ENCODE measurements at places on chromosomes 16 and 17. TPM values are rescaled to one million over a fixed set of nuclear protein-coding genes. Genes with fewer than 3 reads are reported as not detected.
A peak's percentile ranks its signal among the peaks of the same experiment; 100 is the strongest.

The PRR29 gene
- 4.4 TPM for total RNA-seq

DNA sequence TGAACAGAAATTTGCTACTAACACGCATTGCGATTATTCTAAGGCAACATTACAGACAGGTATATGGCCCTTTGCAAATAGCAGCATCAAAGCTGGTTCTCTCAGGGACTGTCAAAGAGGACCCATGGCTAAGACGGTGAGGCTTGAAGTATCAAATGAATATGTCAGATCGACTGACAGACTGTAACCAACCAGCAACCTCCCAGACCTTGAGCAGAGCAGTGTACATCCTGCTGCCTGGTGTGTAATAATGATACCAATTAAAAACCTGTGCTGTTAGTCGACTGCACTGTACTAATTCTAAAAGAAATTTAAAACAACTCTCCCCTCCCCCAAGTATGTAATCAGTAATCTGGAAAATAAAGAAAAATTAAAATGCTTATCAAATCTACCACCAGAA lies 35.9 kb upstream of the GHDC start:
- no peaks in the 10 kb centered on the region for H3K36me3 ChIP-seq
- H3K27ac ChIP-seq: no peak overlapping the region
- H3K4me3 ChIP-seq: no peak overlapping the region
- H3K27me3 ChIP-seq: no peaks in the 10 kb centered on the region
- H3K4me1 ChIP-seq: no peaks in the 10 kb centered on the region
- DNase-seq: no peak

The C17orf50 gene
- total RNA-seq: not detected

DNA sequence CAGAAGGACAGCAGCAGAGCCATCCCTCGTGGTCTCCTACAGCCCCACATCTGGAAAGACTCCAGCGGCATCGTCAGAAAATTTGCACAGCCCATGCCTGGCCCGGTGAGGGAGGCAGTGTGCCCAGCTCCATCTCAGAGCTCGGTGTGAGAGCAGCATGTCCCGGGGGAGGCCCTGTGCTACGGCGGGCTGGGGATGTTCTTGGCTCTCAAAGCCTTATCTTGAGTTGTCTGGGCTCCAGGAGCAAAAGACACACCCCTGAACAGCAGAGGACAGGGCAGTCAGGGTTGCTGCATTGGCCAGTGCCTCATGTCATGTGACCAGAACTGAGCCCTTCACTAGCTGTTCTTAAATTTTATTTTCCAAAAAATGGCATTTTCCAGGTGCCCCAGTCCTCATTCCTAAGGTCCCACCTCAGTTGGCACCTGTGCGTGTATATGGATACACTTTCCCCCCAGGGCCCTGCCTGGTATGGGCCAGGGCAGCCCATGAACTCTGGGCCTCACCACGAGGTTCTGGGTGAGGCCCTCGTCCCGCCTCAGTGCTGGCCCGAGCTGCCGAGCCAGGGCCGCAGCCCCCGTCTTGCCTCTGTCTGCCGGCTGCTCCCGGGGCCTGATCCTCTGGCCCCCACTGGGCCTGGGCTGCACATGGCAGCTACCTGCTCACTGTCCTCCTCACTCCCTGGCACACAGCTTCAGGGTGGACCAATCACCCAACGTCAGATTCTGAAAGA lies 3.0 kb downstream of the NUDT16L1 start:
- H3K4me1 ChIP-seq: peaks cover 3% of the 10 kb centered on the region
- no peaks in the 10 kb centered on the region for H3K27me3 ChIP-seq
- no peak for DNase-seq
- peaks cover 3% of the 10 kb centered on the region for H3K36me3 ChIP-seq
- no peak overlapping the region for H3K4me3 ChIP-seq

DNA sequence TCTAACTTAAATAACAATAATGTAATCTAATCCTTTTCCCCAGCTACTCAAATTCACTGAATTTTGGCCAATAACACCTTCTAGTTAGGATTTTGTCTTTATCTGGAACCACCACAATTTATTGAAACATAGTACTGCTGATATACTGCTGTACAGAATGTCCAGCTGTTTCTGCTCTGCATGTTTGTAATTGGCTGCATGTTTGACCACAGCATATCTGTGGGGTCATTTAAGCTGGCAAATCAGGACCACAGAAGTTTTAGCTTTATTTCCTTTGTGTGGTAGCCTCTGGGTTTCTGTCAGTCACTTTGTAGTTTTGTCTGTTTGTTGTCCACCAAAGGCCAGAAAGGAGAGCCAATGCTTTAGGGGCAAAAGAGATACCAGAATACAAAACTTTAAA lies 22.2 kb upstream of the RAB11FIP4 start:
- no peak for DNase-seq
- H3K4me1 ChIP-seq: no peaks in the 10 kb centered on the region
- H3K27me3 ChIP-seq: no peaks in the 10 kb centered on the region
- peaks cover 8% of the 10 kb centered on the region for H3K36me3 ChIP-seq

- H3K36me3 ChIP-seq: no peaks in the 10 kb centered on the region
- no peaks in the 10 kb centered on the region for H3K4me1 ChIP-seq
- peak; percentile 77 for DNase-seq
- H3K27ac ChIP-seq: peak within 1 kb of the TSS; percentile 96
Measured at GRCh38 chr17:9644910-9645751, at the start of gene USP43. Gene USP43 (plus strand): TSS chr17:9645517. CDS start chr17:9645633, 116 bp downstream.

DNA sequence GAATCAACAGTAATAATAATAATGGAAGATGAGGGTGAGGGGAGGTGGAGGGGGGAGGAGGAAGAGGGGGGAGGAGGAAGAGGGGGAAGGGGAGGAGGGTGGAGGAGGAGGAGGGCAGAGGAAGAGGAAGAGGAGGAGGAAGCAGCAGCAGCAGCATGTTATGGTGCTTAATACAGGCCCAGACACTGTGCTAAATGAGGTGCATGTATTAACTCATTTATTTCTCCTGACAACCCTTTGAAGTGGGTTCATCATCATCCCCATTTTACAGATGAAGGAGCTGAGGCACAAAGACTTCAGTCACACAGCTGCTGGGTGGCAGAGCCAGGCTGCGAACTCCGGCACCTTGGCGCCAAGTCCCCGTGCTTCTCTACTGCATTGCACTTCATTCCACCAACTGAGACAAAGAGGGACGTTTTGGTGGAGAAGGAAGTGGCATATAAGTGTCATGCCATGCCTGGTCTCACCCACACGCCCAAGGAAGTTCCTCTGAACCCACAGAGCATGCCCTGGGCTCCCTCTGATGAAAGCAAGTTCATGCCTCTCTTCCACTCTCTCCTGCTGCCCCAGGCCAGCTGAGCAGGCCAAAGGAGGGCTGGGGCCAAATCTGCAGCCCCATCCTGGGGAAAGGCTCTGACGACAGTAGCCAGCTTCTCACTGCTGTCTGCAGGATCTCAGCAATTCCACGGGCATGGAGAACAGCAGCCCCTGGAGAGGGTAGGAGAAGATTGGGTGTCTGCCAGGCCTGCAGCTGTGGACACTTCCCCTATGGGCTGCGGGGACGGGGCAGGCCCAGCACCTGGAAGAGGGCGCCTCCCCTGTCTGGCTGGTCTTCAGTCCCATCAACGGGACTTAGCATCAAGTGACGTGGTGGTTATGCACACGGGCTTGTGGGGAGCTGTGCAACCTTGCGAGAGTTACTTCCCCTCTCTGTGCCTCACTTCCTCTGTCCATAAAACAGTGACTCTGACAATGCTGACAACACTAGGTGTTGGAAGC lies 21.8 kb downstream of the XYLT1 start:
- H3K27me3 ChIP-seq: no peaks in the 10 kb centered on the region
- peaks cover 3% of the 10 kb centered on the region for H3K4me1 ChIP-seq
- H3K36me3 ChIP-seq: no peaks in the 10 kb centered on the region
- no peak for DNase-seq
- H3K4me3 ChIP-seq: no peak overlapping the region

DNA sequence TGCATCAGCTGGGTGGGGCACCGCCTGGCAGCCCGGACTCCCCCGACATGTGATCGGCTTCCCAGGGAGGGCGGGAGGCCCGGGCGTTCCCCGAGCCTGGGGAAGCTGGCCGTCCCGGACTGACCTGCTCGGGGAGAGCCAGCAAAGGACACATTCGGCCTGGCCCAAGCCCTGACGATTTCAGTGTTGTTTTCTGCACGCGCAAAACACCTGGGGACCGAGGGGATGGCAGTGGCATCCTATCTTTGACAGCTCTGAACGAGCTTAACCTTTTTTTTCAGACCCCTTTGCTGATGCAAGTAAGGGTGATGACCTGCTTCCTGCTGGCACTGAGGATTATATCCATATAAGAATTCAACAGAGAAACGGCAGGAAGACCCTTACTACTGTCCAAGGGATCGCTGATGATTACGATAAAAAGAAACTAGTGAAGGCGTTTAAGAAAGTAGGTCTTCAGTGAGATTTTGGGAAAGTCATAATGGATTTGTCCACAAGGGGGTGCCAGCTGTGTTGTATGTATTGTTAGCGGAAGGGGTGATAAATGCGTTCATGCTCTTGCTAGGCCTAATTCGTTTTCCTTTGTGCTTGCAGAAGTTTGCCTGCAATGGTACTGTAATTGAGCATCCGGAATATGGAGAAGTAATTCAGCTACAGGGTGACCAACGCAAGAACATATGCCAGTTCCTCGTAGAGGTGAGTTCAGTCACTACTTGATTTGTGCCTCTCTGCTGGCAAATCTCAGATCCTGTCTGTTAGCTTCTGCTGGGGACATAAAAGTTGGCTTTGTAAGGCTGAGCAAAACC lies 1.0 kb downstream of the EIF1 start:
- no peaks in the 10 kb centered on the region for H3K27me3 ChIP-seq
- H3K4me3 ChIP-seq: peak overlapping the region; percentile 87
- peak overlapping the region; percentile 100 for H3K27ac ChIP-seq
- peaks cover 14% of the 10 kb centered on the region for H3K4me1 ChIP-seq
- H3K36me3 ChIP-seq: peaks cover 43% of the 10 kb centered on the region
- no peak for DNase-seq

DNA sequence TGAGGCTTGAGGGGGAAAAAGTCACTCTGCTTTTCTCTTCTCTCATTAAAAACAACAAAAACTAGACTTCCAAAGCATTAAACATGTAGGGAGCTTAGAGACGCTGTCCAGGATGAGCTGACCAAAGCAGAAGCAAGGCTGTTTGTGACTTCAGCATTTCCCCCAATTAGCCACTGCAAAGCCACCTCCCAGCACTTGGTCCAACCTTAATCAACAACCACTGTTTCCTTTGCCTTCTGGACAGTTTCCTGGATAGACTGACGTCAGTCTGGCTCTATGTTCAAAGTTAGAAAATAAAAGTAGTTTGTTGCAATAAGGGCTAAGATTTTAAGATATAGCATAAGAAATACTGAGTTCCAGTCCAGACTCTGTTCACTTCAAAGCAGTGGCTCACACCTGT lies 3.1 kb downstream of the TMEM231 start:
- no peak overlapping the region for H3K4me3 ChIP-seq
- no peaks in the 10 kb centered on the region for H3K36me3 ChIP-seq
- peaks cover 4% of the 10 kb centered on the region for H3K4me1 ChIP-seq
- H3K27me3 ChIP-seq: no peaks in the 10 kb centered on the region

DNA sequence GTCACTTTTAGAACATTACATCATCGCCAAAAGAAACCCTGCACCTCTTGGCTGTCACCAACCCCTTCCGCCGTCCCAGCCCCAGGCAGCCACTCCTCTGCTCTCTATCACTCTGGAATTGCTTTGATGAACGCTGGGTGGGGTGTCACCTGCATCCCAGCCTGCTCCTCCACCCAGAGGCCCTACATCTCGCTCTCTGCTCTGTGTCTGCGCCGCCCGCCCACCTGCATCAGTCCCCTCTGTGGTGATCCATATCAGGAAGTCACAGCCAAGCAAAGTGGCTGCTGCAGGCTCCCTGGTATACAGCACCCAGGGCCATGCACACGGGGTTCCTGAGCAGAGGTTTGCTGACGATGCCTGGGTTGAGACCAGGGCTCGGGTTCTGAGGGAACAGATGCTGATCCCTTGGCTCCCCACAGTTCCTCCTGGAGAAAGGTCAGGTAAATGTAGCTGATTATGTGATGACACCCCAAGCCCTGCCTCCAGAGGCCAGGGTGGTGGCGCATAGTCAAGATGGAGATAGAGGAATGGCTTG lies 30.8 kb downstream of the MPRIP start:
- peak; percentile 40 for DNase-seq
- no peaks in the 10 kb centered on the region for H3K27me3 ChIP-seq
- no peak overlapping the region for H3K27ac ChIP-seq
- H3K36me3 ChIP-seq: peaks cover 7% of the 10 kb centered on the region
- H3K4me1 ChIP-seq: peaks cover 50% of the 10 kb centered on the region

The FBXO47 gene
- total RNA-seq: not detected

The CCT6B gene
- 2.5 TPM for total RNA-seq

GRCh38 chr16:55506708-55507107 lies 2.2 kb upstream of the LPCAT2 start:
- no peaks in the 10 kb centered on the region for H3K36me3 ChIP-seq
- H3K4me1 ChIP-seq: no peaks in the 10 kb centered on the region
- H3K4me3 ChIP-seq: no peak overlapping the region
- no peak overlapping the region for H3K27ac ChIP-seq
- no peak for DNase-seq
- no peaks in the 10 kb centered on the region for H3K27me3 ChIP-seq

The FOXC2 gene
- total RNA-seq: 6.3 TPM

Data from kidney (tissue), 22 donors.